ENCODE measurements at places on chromosomes 3 and 15. TPM values are rescaled to one million over a fixed set of nuclear protein-coding genes. Genes with fewer than 3 reads are reported as not detected.

DNA sequence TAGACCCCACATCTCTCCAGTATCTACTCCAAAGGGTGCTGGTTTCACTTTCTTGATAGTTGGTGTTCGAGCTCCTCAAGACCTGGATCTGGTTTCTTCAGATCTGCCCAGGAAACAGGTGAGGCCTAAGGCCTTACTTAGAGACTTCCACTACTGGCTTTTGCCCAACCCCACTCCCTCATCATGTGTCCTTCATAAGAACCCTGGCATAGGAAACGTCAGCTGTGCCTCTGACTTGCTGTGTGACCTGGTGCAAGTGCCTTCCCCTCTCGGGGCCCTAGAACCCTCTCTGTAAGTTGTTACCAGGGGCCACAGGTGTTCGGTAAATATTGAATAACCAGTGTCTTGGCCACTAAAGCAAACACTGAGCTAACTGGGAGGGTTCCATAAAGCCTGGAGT lies 3.9 kb downstream of the OXTR start:
- no peak for DNase-seq

- no peak for DNase-seq
These were observed 347.2 kb upstream of the TPRG1 start for GRCh38 chr3:188824566-188824965.

The HCLS1 gene
- total RNA-seq, result 12.8 TPM

The SKOR1 gene
- 1.7 TPM for total RNA-seq

The PIERCE2 gene
- not detected for total RNA-seq

- DNase-seq, result no peak
These were observed 67.9 kb downstream of the FGF7 start for GRCh38 chr15:49490966-49491365.

DNA sequence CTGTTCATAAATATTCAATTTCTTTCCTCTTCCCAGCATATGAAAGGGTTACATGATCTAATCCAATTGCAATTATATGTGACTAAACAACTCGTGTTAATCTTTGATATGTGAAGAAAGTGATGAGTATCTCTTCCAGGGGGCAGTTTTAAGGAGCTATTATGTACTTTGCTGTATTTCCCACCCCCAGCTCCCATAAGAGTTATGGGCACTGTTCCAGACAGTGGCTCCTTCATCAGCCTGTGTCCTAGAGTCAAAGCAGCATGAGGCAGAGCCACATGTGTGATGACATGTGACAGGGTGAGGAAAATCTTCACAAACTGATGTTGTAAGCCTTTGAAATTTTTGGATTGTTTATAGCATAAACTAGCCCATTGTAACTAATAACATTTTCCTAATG lies 315.4 kb downstream of the DIPK2A start:
- no peak for DNase-seq

GRCh38 chr3:8488877-8489276 lies 12.7 kb upstream of the LMCD1 start:
- DNase-seq, result peak; percentile 35

GRCh38 chr3:147654827-147655226 lies 245.7 kb downstream of the ZIC1 start:
- DNase-seq, result no peak

DNA sequence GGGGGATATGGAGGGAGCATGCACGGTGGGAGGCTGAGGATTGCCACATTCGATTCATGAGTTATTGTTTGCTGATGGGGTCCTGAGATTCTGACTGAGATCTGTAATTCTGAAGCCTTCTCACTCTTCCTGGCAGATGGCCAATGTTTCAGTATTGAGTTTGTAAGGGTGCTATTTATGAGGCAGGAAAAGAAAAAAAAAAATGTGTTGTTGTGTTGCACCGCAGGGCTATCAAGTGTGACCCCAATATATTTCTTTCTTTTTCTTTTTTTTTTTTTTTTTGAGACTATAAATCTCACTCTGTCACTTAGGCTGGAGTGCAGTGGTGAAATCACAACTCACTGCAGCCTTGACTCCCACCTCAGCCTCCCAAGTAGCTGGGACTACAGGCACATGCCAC lies 3.2 kb upstream of the SENP2 start:
- no peak for DNase-seq

DNA sequence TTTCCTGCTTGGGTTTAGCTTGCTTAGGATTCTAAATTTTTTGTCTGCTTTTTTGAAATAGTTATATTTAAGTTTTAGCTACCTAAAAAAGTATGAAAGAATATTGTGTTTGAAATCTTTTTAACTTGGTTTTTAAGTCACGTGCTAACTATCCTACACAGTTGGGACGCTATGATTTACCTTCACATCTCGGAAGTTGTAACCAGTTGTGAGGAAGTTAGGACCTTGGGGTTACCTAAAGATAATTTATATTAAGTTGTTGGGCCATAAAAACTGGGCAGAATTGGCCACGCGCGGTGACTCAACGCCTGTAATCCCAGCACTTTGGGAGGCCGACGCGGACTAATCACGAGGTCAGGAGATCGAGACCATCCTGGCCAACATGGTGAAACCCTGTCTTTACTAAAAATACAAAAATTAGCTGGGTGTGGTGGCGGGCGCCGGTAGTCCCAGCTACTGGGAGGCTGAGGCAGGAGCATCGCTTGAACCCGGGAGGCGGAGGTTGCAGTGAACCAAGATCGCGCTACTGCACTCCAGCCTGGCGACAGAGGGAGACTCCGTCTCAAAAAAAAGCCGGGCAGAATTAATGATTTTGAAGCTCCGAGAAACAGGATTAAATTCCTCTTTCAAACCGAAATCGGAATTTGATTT lies 1.0 kb downstream of the ZFAND6 start:
- DNase-seq, result peak; percentile 32

GRCh38 chr3:62416144-62416543 lies 42.8 kb upstream of the FEZF2 start:
- DNase-seq, result no peak

DNA sequence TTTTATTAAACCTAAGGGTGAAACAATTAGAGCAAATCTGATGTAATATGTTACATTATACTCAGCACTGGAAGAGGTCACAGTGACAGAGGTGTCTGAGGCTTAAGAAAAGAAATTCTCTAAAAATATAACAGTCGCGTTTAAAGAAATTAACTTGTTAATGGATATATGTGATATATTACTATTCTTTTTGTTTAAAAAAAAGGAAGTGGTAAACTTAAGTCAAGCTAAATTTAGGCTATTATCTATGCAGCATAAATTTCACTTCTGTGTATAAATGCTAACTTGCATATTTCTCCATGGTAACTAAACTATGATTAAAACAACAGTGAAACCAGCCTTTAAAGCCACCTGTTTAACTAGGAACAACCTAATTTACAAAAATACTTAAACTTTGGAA lies 191.3 kb downstream of the FOXP1 start:
- no peak for DNase-seq

GRCh38 chr3:157226173-157226847 lies 66.4 kb upstream of the CCNL1 start:
- DNase-seq, result no peak

DNA sequence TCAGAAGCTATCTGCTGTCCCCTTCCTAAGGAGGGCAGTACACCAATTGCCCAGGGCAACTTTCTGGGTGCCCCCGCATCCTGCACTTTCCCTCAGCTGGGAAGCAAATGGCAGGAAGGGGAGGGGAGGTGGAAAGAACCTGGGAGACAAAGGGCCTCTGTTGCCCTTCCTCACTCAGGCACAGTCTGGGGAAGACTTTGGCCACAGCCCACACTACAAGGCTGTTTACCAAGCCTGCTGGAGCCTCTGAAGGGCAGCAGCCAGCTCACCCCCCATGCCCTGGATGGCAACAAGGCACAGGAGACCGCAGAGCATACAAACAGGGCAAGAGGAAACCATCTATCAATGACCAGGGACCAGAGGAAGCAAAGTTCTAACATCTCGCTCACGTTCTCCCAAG lies 42.4 kb downstream of the ARRDC4 start:
- DNase-seq, result no peak

DNA sequence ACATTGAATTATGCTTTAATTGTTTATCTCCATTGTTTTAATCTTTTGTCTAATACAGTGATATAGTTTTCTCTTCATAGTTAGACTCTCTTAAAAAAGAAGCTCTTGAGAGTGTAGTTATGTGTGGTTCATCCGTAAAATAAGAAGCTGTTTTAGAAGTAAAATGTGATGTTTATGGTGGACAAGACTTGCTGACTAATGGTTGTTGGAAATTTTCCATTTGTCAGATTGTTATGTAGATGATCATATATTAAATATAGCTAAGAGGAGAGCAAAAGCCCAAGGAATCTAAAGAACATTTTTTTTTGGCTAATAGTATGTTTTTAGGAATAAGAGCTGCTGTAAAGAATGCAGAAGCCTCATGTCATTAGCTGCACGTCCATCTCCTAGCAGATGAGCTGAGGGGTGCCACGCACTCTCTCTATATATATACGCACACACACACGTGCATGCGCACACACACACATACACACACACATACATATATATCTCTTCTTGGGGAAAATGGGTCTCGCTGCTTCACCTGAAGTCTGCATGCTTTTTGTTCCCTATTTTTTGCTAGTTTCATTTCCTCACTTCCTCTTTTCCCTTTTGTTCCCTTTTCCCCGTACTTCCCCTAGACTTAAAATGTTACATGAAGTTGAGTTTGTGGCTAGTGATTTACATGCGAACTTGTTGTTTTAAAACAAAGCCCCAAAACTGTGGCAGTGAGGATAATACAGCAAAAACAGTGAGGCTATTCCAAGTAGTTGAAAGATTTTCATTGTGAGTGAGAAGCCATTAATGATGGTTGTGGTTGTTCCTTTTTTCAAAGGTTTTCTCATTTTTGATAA lies 107.8 kb downstream of the MBNL1 start:
- no peak for DNase-seq

GRCh38 chr15:98657721-98658120 lies 9.4 kb downstream of the IGF1R start:
- DNase-seq, result no peak

DNA sequence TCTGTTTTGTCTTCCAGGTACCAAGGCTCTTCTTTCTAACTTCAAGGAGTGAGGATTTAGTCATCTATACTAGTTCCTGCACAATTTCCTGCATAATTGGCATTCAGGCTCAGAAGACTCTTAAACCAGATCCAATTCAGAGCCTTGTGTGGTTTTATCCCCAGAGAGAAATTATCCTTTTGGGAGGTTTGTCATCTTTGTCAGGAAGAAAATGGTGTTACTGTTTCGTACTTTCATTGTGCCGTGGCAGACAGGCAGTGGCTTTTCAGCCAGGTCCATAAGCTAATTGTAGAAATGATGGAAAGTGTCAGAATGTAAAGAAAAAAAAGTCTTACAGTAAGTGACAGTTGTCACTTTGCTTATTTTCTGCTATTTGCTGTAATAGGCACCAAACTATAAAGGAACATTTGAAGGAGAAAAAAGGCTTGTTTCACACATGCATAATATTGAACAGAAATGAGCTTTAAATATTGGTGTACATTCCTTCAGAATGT lies 82.8 kb downstream of the CADM2 start:
- DNase-seq, result no peak

Measured in uterus (tissue), 4 donors.